ENCODE measurements at places on chromosomes 12 and 14.

GRCh38 chr12:121133838-121134237 is 1.2 kb downstream of the P2RX7 start:
- no peak for DNase-seq

DNA sequence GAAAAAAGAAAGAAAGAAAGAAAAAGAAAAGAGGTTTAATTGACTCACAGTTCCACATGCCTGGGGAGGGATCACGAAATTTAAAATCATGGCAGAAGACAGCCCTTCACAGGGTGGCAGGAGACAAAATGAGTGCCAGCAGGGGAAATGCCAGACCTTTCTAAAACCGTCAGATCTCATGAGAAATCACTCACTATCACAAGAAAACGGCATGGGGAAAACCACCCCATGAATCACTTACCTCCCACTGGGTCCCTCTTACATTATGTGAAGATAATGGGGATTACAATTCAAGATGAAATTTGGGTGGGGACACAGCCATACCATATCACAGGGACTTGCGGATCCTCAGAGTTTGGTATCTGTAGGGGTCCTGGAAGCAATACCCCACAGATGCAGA is 16.3 kb upstream of the EGLN3 start:
- no peak for DNase-seq

- no peak for DNase-seq
Measured at GRCh38 chr12:89349814-89350213, 2.5 kb downstream of the DUSP6 start.

DNA sequence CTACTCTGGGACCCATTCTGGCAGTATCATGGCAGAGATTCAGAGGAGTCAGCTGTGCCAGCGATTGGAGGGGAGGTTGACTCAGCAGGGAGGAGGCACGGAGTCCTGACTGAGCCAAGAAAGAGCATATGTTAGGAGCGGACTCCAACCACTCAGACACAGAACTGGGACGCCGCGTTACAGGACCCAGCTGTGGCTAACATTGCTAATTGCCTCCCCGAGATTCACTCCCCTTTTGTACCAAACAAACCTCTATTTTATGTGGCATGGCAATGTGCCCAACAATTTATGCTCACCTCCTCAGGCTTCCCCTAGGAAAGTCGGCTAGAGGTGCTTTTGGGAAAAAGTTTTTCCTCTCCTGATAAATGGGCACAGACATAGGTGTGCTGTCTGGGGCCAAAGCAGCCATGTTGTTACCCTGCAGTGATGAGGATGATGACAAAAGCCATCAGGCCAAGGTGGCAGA is 15.2 kb upstream of the CLIP1 start:
- no peak for DNase-seq

DNA sequence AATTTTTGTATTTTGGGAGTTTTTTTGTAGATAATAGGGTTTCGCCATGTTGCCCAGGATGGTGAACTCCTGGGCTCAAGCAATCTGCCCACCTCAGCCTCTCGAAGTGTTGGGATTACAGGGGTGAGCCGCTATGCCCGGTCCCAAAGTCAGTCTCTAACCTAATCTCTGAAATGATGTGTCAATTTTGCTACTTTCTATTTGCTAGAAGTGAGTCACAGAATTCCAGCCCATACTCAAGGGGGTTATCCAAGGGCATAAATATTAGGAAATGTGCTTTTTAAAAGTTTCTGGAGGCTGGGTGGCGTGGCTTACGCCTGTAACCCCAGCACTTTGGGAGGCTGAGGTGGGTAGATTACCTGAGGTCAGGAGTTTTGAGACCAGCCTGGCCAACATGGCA is 40.5 kb downstream of the RESF1 start:
- no peak for DNase-seq

DNA sequence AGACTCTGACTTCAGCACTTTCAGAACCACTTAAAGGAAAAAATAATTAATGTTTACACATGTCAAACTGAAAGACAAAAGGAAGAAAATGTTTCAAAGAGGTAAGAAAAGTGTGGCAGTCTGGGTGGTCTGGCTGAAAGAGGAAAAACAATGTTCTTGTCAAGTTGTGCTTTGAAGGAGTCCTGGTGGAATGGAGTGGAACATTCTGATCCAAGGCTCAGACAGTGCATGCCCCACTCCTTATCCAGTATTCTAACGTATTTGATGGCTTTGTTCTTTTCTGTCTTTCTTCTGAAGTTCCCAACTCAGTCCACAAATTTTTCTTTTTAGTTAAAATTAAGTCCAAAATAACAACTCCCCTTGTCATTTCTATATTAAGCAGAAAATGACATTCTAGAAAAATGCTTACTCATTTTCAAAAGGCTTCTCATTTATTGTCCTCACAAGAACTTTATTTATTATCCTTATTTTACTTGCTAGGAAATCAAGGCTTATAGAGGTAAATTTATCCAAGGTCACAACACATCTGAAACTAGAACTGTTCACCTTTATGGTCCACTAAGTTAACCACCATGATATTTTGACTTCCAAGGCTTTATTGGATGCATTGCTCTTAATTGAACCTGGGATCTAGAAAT is 121.7 kb upstream of the NAP1L1 start:
- no peak for DNase-seq

- no peak for DNase-seq
Measured at GRCh38 chr14:21163871-21164291, 8.0 kb upstream of the OR5AU1 start.

DNA sequence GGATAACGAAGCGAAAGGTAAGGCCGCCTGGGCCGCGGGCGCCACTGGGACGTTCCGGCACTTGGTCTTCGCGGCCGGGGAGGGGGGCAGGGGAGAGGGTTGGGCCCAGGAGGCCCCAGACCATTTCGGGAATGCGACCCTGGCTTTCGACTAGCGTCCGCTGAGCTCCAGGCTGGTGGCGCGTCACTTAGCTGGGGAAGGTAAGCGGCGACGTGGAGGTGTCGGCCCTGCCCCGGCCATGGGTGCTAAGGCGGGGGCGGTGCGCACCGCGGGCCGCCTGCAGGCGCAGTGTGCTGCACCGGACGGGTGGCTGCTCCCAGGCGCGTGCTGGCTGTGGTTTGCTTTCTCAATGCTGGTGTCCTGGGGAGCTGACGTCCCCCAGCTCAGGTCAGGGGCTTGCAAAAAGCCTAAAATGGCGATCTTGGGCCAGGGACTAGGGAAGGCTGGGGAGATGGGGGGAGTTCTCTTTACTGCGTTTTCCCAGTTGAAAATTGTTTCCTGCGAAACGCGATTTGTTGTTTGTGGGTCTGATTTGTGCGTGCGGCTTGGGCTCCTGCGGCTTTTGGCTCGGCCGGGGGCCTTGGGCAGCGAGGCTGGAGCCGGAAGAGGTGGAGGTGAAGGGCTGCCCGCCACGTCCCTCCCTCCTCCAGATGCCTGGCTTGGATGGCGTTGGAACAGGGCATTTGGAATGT is 1.2 kb downstream of the HOXC10 start:
- DNase-seq: no peak

GRCh38 chr12:5096241-5096924 is 52.7 kb downstream of the KCNA5 start:
- DNase-seq: no peak

DNA sequence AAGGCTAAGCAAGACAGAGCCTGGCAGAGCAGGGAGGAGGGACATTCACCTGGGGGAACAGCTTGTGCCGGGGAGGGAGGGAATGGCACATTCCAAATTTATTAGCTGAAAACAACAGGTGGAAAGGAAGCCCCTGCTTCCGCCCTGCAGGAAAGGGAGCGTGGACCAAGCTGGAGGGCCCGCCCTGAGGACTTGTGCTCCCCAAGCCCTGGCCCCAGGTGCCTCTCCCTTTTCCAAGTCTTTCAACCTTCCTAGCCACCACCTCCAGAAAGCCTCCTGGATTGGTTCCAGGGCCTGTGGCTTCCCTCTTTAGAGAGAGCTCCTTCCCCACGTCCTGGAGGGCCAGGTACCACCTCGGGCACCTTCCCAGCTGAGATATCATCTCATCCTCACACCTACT is 2.7 kb downstream of the DEGS2 start:
- no peak for DNase-seq

DNA sequence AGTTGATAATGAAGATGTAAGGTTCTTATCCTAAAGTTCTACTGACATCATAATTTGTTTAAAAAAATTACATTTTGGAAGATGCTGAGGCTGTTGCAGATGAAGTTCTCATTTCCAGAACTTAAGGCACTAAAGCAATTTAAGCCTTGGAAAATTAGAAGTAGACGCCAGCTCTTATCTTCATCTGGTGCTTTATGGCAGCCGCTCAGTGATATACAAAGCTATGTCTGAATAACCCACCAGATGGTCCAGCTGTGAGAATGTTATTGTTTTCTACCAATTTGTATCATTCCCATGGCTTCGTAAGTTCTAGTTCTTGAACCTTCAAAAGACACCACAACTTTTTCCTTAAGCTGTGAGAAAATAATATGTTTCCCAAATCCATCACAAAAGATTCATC is 212.1 kb upstream of the ARID2 start:
- no peak for DNase-seq

- no peak for DNase-seq
Measured at GRCh38 chr14:50047274-50047676, 69.1 kb downstream of the VCPKMT start.

- DNase-seq: no peak
Measured at GRCh38 chr14:23569443-23570151, 2.0 kb upstream of the AP1G2 start.

DNA sequence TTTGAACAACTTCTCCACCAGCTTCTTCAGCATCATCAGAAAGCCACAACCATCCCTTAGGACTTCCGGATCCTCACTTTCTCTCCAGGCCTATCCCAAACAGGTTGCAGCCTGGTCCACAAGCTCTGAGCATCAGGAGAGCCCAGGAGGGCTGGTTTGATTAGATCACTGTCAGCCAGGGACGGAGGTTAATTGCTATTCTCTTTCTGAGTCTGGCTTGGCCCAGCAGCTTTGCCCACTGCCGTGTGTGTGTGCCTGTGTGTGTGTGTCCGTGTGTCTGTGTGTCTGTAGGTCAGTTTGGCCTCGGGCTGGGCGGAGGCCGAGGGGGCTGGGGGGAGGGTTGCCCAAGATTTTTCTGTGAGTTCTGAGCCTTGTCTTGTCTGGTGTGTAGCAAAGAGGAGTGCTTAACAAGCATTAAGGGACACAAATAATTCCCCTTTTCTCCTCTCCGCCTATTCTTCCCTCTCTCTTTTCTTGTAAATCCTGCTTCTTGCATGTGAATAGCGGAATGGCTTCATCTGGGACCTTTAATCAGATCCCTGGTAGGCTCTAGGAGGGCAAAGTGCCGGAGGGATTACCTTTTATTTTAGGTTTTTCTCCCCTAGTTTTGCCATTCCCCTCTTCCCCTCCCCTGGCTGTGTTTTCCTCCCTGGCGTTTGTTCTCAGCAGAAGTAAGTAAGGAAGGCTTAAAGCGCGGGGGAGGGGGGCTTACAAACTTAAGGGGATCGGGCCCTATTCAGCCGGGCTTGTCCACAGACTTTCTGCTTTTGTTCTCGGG is 138.2 kb upstream of the LHX5 start:
- no peak for DNase-seq

GRCh38 chr12:84336231-84336630 is 576.4 kb downstream of the SLC6A15 start:
- DNase-seq: no peak

- no peak for DNase-seq
Measured at GRCh38 chr12:51798501-51798900, 50.0 kb downstream of the FIGNL2 start.

- DNase-seq: no peak
Measured at GRCh38 chr14:100930270-100930669, 26.7 kb upstream of the RTL1 start.

DNA sequence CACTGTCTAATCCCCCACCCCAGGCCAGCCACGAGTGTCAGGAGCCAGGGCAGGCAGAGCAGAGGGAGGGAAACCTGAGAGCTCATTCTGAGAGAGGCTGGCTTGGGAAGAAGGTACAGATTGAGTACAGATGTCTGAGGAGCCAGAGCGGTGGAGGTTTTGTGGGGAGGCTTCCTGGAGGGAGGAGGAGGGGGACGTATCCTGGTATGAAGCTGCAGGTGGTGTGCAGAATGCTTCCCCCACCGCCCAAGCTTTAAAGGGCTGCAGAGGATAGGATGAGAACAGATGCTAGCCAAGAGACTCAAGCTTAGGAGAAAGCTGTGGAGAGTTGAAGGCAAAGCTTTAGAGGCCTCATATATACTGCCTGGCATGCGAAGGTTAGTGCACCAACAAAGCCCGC is 3.2 kb upstream of the TAMALIN start:
- DNase-seq: no peak
